ENCODE measurements at places on chromosomes 11 and 22.

DNA sequence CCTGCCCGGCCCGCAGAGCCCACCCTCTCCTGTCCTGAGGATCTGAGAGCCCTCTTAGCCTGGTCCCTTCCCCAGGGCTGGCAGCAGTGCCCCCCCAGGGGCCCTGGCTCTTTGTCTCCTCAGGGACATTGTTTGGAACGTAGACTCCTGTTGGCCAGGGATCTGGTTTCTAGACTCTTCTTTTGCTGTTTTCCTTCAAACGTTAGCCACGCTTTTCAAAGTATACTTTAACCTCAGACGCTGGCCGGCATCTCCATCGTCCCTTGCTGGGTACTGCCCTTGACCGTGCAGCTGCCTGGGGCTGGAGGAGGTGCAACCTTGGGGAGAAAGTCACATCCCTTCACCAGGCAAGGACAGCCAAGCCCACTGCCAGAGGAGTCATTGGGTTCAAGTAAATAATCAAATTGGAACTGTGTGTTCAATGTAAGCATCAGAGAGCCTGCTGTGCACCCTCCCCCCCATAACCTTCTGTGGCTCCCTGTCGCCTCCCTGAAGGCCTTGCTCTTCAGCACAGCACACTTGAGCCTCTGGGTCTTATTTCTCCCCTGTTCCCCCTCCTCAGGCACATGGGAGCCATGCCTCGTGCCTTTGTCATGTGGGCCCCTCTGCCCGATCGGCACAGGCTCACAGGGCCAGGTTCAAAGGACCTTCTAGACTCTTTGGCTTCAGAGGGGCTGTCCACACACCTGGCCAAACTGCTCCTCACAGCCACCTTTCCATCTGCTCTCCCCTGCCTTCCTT, 21.8 kb upstream of the WNT7B start:
- DNase-seq: no peak

- DNase-seq: no peak
Observed at GRCh38 chr11:67304511-67305113, 1.3 kb downstream of the SSH3 start.

DNA sequence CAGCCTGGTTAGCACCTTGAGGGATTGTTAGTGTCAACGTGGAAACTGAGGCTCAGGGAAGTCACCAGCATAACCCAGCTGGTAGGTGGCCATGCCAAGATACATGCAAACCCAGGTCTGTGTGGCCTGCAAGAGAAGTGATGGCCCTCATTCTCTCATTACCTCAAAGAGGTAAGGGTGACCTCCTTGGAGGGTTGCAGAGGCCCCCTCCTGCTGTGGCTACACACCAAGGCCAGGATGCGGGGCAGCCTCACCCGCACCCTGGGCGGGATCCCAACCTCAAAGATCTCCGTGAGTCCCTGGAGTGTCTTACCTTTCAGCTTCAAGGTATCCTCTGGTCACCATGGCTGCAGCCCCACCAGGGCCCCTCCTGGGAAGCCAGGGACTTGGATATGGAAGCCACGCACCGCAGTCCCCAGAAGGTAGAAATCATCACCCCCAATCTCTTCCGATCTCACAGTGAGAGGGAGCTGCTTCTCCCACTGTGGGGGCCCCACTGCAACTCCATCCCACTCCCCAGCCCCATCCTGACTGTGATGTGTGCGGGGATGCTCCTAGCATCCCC, 95.4 kb downstream of the MORC2 start:
- DNase-seq: no peak

DNA sequence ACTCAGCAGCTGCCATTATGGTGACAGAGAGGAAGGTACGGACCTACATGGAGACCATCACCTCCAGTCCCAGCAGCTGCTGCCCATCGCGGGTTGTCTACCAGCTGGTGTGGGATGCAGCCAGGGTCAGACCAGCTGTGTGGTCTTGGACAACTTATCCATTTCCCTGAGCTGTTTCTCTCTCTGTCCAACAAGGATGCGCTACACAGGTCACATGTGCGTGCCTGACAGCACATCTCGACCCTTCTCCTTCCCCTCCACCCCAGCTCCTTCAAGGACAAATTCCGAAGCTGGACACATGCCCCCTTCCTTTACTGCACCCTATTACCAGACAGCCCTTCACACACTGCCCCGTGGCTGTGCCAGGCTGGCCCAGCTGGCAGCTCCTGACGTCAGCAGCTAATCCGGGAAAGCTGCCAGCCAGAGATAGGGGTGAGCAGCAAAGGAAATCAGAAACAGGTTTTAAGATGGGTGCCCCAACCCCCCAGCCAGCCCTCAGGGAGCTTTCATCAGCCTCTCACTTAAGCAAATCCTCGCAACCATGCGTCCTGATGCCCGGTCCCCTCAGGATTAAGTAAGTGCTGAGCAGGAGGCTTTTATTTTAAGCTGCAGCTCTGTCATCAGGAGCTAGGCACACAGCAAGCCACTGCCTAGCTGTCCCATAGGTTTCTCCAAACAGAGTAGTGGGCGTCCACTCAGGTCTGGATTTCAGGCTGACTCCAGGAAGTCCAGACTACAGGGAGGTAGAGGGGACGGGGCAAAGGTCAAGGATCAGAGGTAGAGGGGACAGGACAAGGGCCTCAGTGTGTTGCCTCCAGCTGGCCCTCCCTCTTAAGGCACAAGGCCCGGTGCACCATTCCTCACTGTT, 20.3 kb downstream of the TEF start:
- peak; percentile 52 for DNase-seq

- DNase-seq: no peak
Observed at GRCh38 chr11:18669711-18670110, 28.9 kb upstream of the TMEM86A start.

DNA sequence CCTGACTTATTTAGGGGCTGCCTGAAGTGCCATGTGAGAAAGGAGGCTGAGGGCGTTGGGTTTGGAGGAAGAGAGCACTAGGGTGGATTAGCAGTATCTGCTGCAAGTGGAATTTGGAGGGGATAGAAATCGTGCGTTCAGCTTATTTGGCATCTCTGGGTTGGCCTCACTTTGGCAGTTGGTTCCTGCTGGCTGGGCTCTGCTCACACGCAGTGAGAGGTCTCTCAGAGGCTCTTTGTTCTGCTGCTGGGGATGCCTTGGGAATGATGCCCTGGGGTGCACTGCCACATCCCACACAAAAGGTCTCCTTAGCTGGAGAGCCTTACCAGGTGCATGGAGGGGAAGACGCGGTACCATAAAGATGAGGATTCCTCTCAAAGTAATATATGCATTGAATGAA, 17.7 kb upstream of the MICAL2 start:
- no peak for DNase-seq

- DNase-seq: no peak
Observed at GRCh38 chr22:43364169-43364435, 20.9 kb upstream of the SCUBE1 start.

DNA sequence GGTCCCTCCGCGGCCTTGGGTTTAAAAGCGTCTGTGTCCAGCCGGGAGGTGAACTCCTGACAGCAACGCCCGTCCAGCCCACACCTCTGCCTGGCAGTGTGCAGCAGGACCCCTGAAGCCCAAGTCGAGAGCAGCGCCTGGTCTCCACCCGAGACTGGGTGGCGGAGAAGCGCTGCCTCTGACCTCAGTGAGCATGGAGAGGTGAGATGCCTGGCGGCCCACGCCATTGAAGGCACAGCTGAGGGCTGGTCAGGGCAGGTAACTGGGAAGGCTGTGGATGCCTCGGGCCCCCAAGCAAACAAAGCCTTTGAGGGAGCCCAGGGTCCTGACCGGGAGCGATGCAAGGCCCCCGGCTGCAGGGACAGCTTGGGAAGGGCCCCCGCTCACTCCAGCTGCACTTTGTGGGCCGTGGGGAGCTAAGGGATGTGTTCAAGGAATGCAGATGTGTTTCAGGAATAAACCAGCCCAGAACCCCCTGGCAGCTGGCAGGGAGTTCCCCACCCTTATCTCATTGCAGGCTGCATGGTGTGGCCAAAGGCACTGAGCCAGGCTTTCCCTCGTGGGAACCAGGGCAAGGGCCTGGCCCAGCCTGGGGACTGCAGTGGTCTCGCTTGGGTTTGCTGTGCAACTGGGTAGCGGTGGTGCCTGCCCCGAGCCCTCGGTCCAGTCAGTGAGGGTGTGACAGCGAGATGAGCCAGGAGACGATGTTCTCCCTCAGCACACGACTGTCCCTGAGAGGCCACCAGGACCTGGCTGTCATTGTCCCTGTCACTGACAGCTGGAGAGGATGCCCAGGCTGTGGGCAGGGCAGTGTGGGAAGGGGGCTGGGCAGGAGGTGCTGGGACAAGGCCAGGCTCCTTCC, 92.5 kb downstream of the WNT7B start:
- DNase-seq: no peak

- no peak for DNase-seq
Observed at GRCh38 chr11:75800728-75801361, 14.2 kb upstream of the UVRAG start.

GRCh38 chr11:91220476-91221202, 997.8 kb upstream of the CHORDC1 start:
- DNase-seq: no peak

GRCh38 chr11:83020942-83021779, 50.5 kb downstream of the RAB30 start:
- DNase-seq: no peak

DNA sequence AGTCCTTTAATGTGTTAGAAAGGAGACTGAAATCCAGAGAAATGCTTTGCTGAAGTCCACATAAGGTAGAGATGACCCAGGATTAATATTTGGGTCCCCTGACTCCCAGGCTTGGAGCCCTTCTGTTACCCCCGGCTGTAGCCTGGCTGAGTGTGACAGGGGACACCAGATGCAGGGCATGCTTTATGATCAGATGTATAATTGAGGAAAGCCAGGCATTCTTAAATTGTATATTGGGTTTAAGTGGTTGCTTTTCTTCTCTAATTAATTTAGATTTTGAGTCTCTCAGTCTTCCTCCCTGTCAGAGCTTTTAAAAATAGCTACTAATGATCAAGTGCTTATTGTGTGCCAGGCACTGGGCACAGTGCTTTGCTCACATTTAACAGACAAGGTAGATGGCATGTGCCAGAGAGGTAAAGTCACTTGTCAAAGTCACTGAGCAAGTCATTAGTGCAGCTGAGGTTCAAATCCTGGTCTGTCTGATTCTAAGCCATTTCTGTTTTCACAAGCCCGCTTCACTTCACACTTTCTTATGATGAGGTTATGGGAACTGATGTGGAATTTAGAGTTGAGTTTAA, 7.9 kb downstream of the ZNRF3 start:
- no peak for DNase-seq

- DNase-seq: no peak
Observed at GRCh38 chr11:110454609-110455008, 24.9 kb downstream of the FDX1 start.

DNA sequence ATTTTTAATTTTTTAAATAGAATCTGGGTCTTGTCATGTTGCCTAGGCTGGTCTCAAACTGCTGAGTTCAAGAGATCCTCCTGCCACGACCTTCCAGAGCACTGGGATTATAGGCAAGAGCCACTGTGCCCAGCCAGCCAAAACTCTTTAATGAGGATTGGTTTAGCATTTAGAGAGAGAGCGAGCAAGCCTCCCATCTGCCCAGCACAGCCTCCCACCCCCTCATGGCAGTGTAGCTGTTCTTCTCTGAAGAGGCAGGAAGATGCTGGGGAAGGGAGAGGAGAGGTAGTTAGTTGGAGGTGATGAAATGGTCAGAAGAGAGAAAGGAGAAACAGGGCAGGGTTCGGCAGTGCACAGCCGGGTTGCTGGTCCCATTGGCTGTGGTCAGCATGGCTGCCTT, 105.7 kb downstream of the SCN3B start:
- no peak for DNase-seq

DNA sequence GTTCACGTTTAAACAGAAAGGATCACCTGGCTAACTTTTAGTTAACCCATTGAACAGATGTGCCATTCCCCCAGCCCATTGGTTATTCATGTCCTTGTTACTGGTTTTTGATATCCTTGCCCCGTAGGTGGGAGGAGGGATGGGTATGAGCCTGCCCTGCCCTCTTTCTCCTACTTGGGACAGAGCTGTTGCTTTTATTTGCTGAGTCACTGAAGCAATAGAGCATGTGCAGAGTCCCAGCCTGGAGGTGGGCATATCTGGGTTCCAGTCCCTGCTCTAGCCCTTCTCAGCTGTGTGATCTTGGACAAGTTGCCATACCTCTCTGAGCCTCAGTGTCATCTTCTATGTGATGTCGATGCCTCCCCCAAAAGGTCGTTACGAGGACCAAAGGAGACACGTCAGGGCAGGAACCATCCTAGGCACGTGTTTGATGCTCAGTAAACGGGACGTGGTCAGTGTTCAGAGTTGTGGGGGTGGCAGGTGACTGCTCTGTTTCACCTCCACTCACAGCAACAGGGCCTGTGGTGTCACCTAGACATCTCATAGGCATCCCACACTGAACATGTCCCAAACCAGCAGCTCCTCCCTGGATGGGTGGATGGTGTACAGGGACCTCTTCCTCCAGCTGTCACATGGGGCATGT, 61.0 kb downstream of the BMAL1 start:
- DNase-seq: no peak

- no peak for DNase-seq
Observed at GRCh38 chr11:116603728-116604323, 169.0 kb downstream of the BUD13 start.

DNA sequence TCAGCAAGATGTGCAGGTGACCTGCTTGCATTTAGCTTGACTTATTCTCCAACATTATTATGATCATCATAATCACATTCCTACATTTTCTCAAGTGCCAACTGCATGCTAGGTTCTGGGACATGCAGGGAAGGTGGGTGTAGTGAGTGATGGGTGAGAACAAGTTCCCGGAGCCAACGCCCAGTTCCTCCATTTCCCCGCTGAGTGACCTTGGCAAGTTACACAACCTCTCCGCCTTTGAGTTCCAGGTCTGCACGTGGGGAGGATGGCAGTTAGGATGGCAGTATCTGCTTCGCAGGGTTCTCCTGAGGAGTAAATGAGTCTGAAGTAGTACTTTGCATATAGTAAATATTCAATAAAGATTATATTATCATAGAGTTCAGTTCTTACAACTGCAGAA, 140.3 kb downstream of the GRIK4 start:
- DNase-seq: no peak

DNA sequence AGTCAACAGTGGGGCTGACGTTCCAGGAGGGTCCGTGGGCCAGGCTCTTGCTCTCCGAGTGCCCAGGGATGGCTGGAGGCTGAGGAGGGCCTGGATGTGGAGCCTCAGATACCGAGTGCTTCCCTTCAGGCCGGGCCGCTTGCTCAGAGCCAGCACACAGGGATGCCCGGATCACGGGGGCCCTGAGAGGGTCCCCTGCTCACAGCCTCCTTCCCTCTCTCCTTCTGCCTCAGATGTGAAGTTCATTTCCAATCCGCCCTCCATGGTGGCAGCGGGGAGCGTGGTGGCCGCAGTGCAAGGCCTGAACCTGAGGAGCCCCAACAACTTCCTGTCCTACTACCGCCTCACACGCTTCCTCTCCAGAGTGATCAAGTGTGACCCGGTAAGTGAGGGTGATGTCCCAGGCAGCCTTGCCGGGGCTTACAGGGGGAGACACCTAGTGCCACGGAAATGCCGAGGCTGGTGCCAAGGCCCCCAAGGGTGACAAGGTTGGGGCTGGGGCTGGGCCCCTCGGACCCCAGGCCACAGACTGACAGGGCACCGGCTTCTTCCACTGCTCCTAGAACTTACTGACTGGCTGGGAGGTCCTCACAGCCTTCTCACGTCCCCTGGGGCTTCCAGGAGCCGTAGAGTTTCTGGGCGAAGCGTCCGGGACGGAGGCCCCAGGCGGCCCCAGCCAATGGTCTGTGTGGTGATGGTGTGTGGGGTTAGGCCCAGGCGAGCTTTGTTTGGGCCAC, 7.0 kb downstream of the CCND1 start:
- no peak for DNase-seq
